Upper lobe of right lung (tissue), 1 donor: ENCODE measurements at places on chromosomes 12 and 14. TPM values are rescaled to one million over a fixed set of nuclear protein-coding genes. Genes with fewer than 3 reads are reported as not detected.

Gene HOXC13
- total RNA-seq, result not detected

Gene SPX
- 1.7 TPM for total RNA-seq

GRCh38 chr14:22552001-22552826, 36.8 kb downstream of the DAD1 start:
- no peaks in the 10 kb centered on the region for H3K27me3 ChIP-seq
- no peaks in the 10 kb centered on the region for H3K36me3 ChIP-seq

DNA sequence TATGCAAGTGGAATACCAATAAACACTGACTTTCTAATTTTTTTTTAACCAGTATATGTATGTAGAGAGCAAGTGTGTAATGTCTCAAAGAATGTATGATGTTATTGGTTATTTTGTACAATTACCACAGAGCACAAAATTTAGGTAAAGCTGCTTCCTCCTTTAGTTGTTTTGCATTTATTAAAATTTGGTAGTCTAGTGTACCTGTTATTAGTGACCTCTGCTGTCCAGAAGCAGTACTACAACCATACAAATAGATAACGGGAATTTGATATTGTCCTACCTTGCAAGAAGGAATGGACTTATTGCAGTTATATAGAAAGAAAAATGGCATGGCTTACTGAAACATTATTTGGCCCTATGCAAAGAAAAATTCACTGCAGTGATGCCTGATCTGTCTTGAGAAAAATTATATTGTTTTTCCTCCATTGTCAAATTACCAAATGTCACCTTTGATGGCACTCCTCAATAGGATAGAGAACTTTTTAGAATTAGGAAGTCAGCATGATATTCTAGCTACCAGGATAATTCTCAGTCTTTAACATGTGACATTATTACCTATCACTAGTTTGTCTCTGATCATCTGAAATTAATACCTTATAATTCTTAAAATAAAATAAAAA, 153.9 kb upstream of the RMST start:
- H3K4me3 ChIP-seq, result no peak overlapping the region
- no peak for DNase-seq

GRCh38 chr12:77696183-77696582, 134.5 kb upstream of the NAV3 start:
- H3K36me3 ChIP-seq, result no peaks in the 10 kb centered on the region
- H3K27ac ChIP-seq, result no peak overlapping the region
- H3K4me1 ChIP-seq, result no peaks in the 10 kb centered on the region
- H3K4me3 ChIP-seq, result no peak overlapping the region
- no peak for DNase-seq
- no peaks in the 10 kb centered on the region for H3K27me3 ChIP-seq

Gene NKX2-1
- total RNA-seq, result 177 TPM

- DNase-seq, result no peak
- H3K27me3 ChIP-seq, result peaks cover 8% of the 10 kb centered on the region
- no peak overlapping the region for H3K27ac ChIP-seq
Measured at GRCh38 chr14:97077687-97078086, 280.5 kb downstream of the VRK1 start.

- no peak overlapping the region for H3K4me3 ChIP-seq
- no peaks in the 10 kb centered on the region for H3K27me3 ChIP-seq
- H3K36me3 ChIP-seq, result no peaks in the 10 kb centered on the region
- DNase-seq, result no peak
Measured at GRCh38 chr12:52186118-52186840, 5.5 kb downstream of the KRT80 start.

Gene LHX5
- not detected for total RNA-seq

DNA sequence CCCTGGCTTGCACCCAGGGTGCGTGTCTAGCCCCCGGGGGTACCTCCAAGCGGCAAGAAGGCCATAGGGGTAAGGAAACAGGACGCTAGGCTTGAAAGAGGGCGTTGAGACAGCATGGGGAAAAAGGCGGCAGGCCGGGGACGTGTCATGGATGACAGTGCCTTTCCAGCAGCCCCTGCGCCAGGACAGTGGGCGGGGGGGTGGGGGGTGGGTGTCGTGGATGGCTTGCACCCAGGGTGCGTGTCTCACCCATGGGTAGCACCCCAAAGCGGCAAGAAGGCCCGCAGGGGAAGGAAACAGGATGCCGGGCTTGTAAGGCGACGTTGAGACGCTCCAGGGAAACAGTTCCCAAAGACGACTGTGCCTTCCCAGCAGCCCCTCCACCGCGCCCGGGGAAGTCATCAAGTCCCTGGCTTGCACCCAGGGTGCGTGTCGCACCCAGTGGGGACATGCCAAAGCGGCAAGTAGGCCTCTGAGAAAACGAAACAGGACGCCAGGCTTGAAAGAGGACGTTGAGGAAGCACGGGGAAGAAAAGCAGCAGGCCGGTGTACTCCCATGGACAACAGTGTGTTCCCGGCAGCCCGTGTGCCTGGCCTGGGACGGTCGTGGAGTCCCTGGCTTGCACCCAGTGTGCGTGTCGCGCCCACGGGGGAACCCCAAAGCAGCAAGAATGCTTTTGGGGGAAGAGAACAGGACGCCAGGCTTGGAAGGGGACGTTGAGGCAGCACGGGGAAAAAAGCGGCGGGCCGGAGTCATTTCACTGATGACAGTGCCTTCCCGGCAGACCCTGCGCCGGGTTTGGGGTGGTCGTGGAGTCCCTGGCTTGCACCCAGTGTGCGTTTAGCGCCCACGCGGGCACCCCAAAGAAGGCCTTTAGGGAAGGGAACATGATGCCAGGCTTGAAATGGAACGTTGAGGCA, 163.5 kb upstream of the ALG10B start:
- DNase-seq, result peak; percentile 40
- H3K4me1 ChIP-seq, result no peaks in the 10 kb centered on the region
- H3K4me3 ChIP-seq, result no peak overlapping the region
- H3K27me3 ChIP-seq, result no peaks in the 10 kb centered on the region

- no peak overlapping the region for H3K4me3 ChIP-seq
- DNase-seq, result no peak
- no peaks in the 10 kb centered on the region for H3K27me3 ChIP-seq
Measured at GRCh38 chr12:88855301-88855700, 275.0 kb upstream of the KITLG start.

- peak overlapping the region; percentile 56 for H3K4me3 ChIP-seq
- H3K27me3 ChIP-seq, result peaks cover 14% of the 10 kb centered on the region
- DNase-seq, result no peak
- no peak overlapping the region for H3K27ac ChIP-seq
Measured at GRCh38 chr14:73237786-73238423, 599 bp downstream of the PAPLN start.

DNA sequence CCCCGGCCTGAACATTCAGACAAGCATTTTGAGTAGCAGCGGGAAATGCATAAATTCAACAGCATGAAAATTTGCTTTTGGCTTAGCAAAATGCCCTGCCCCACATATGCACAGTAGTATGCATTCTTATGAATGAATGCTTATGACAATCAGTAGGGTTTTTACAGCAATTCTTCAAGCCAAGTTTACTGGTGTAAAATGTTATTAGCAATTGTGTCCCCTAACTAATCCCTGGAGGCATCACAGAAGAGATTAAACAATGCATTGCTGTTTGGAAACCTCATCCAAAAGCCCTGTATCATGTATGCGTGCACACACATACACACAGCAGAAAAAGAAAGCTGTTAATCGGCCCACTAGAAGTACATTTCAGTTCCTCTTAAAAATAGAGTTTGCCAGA, 406.5 kb downstream of the LRIG3 start:
- H3K4me1 ChIP-seq, result no peaks in the 10 kb centered on the region
- H3K4me3 ChIP-seq, result no peak overlapping the region
- H3K36me3 ChIP-seq, result no peaks in the 10 kb centered on the region
- H3K27me3 ChIP-seq, result no peaks in the 10 kb centered on the region

GRCh38 chr12:24759155-24759554, 189.7 kb downstream of the BCAT1 start:
- no peak overlapping the region for H3K4me3 ChIP-seq
- no peaks in the 10 kb centered on the region for H3K36me3 ChIP-seq
- no peaks in the 10 kb centered on the region for H3K27me3 ChIP-seq

Gene LALBA
- total RNA-seq, result not detected

Gene MGP
- total RNA-seq, result 472 TPM

GRCh38 chr14:80627745-80628144, 313.8 kb downstream of the CEP128 start:
- no peaks in the 10 kb centered on the region for H3K4me1 ChIP-seq
- DNase-seq, result no peak
- H3K27ac ChIP-seq, result no peak overlapping the region
- H3K36me3 ChIP-seq, result no peaks in the 10 kb centered on the region

DNA sequence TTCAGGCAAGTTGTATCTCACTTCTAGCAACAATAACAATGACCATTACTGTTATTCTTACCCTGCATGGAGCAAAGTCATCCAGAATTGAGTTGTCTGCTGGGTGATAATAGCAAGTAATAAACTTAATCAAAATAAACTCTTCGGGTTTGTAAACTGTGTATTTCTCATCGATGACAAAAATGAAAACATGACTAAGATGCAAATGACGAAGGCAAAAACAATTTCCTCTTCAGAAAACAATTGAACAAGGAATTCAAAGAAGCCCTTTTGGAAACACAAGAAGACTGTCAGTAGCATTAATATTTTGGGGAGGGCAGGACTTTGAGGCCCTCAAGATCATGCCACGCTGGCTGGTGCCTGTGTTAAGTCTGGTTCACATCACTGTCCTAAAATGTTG, 232.0 kb downstream of the BTG1 start:
- H3K36me3 ChIP-seq, result no peaks in the 10 kb centered on the region
- H3K27ac ChIP-seq, result no peak overlapping the region
- no peak for DNase-seq

DNA sequence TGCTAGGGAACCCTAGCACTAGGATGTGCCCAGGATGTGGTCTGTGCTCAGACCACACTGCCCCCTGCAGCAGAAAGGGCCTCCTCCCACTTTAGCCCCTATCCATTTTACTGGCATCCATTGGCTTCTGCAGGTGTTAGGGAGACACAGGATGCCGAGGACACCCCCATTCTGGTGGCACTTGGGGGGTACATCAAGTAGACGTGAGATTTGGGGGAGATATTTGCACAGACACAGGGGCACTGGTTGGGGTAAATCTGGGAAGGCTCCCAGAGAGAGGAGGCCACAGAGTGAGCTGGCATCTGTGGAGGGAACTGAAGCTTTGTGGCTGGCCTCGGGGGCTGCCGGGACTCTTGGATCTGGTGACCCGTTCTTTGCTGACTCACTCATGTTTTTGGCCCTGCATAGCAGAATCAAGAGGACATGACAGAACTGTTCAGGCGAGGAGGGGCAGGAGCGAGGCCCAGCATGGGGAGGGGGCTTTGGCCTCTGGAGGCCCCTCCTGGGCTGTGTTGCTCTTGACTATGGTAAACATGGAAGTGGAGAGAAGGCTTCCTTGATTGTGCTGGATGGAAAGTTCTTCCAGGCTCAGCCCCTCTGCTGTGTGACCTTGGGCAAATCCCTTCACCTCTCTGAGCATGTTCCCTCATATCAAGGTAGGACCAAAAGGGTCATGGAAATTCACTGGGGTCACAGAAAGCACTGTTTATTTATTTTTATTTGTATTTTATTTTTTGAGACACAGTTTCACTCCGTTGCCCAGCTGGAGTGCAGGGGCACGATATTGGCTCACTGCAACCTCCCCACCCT, 1.8 kb downstream of the PLBD2 start:
- peaks cover 13% of the 10 kb centered on the region for H3K4me1 ChIP-seq
- H3K27me3 ChIP-seq, result no peaks in the 10 kb centered on the region
- no peak overlapping the region for H3K27ac ChIP-seq
- H3K36me3 ChIP-seq, result no peaks in the 10 kb centered on the region
- peak overlapping the region; percentile 87 for H3K4me3 ChIP-seq
- no peak for DNase-seq

DNA sequence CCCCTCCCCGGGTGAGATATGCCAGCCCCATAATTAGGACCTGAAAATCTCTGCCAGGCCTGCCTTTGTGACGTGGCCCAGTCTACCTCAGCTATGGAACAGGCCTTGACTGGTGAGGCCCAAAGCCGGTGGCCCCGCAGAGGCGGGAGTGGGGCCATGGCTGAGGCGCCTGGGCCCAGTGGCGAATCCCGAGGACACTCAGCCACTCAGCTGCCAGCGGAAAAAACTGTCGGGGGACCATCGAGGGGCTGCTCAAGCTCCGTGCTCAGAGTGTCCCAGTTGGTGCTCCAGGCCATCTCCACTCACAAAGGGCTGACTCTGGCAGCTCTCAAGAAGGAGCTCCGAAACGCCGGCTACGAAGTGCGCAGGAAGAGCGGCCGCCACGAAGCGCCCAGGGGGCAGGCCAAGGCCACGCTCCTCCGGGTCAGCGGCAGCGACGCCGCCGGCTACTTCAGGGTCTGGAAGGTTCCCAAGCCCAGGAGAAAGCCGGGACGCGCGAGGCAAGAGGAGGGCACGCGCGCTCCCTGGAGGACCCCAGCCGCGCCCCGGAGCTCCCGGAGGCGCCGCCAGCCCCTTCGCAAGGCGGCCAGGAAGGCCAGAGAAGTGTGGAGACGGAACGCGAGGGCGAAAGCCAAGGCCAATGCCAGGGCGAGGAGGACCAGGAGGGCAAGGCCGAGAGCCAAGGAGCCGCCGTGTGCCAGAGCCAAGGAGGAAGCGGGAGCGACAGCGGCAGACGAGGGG, 21.4 kb downstream of the ZNF641 start:
- H3K36me3 ChIP-seq, result no peaks in the 10 kb centered on the region
- no peak overlapping the region for H3K4me3 ChIP-seq
- peaks cover 9% of the 10 kb centered on the region for H3K27me3 ChIP-seq
- DNase-seq, result no peak

DNA sequence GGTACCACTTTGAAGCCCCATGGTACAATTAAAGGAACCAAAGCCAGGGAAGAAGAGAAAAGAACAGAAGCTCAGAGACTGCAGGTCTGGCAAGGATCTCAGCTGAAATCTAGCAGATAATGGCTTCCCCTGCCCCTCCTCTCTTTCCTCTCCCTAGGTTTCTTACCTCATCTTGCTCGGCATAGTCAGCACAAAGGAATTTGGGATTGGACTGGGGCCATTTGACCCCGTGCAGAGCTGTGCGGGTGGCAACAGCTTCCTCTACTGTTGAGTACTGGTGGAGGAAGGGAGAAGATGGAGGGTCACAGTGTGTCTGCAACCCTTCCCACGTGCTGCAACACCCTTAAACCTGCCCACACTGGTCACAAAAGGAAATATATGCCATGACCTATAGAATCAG, 4.7 kb upstream of the CDH24 start:
- peaks cover 9% of the 10 kb centered on the region for H3K4me1 ChIP-seq
- no peak for DNase-seq
- no peak overlapping the region for H3K4me3 ChIP-seq
- H3K27ac ChIP-seq, result peak overlapping the region; percentile 14
- peaks cover 86% of the 10 kb centered on the region for H3K36me3 ChIP-seq

Gene CLEC9A
- 0.43 TPM for total RNA-seq
